Stimulated activated CD4-positive, alpha-beta T cell treated with anti-CD3 and anti-CD28 coated beads, Interleukin-1b, Interleukin-23, amount 100 ng/mL, for 1 hour (primary cell): ENCODE measurements at places on chromosomes 3 and 15.

DNA sequence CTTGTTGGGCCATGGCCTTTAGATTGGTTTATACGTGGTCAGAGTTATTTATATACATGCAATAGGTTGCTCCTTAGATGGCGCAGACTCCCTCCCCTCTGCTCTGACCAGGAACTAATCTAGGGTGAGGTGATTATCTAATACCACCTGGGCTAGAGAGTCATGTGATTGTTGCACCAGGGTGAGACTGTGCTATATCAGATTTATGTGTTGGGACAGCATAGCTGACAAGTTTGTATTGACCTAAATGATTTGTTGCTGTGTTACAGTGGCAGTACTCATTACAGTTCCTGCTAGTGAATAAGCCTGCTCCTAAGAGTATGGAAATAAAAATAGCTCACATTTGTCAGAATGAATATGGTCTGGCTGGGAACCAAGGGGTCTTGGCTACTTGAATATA is 7.2 kb upstream of the IQCF6 start:
- no peak for DNase-seq

DNA sequence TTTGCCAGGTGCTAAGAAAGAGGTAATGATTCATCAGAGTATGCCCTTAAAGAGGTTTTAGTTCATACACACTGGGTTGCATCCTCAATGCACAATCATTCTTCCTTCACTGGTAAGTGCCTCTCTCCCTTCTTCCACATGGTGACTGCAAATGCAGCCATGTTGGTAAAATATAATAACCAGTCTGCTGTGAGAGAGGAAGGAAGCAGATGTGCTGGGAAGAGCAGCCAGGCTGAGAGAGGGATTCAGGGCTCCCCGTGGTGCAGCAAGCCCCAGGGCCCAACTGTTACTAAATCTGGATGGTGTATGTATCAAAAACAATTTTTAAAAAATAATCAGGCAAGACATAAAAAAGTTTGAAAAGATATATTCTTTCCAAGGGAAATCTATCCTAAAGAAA is 498.1 kb downstream of the MAGI1 start:
- no peak for DNase-seq

DNA sequence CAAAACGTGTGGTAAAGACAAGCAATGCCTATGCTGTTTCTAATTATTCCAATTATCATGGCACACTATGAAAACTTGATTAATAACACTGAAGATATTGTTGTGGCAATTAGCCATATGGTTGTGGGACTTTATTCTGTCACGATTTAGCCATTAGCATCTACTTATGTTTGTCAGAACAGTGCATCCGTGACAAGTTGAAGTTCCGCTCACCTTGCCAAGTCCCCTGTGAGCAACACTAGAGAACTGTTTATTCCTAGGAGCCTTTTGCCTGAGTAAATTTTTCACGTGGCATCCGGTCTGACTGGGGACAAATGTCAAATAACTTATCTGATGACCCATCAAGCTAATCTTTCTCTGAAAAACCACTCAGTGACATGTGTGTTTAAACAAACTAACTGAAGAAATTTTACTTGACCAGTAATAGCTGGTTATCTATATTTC is 403.3 kb downstream of the TBC1D5 start:
- no peak for DNase-seq

DNA sequence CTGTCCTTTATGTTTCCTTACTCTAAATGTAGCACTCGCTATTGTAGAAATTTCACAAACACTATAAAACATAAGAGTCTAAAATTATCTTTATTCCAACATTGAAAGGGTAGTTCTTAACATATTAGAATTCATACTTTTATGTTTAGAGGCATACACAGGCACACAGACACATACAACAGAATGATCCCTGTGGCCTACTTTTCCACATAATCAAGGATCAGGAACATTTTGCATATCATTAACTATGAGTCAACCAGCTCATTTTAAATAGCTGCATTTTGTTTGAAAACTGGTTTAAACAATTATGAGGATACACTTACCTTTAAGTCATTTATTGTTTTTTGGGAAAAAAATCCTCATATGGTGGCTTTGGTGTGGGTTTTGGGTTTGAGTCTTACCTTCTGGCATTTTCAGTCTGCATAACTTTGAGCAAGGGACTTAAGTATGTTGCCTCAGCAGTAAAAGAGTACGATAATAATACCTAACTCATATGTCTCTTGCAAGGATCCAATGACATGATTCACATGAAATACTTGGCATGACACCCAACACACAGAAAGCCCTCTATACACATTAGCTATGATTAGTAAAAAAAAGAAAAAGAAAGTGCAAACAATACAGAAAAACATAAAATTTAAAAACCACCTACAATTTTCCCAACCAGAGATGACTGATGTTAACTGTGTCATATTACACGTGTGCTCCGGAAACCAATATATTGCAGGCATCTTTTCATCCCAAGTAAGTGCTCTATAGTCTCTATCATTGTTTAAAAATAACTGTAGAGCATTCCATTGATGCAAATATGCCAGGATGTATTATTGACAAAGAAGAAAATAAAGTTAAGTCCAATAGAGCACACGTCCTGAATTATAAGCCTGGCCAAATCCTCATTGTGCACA is 213.1 kb upstream of the ADAMTS9 start:
- DNase-seq, result no peak

DNA sequence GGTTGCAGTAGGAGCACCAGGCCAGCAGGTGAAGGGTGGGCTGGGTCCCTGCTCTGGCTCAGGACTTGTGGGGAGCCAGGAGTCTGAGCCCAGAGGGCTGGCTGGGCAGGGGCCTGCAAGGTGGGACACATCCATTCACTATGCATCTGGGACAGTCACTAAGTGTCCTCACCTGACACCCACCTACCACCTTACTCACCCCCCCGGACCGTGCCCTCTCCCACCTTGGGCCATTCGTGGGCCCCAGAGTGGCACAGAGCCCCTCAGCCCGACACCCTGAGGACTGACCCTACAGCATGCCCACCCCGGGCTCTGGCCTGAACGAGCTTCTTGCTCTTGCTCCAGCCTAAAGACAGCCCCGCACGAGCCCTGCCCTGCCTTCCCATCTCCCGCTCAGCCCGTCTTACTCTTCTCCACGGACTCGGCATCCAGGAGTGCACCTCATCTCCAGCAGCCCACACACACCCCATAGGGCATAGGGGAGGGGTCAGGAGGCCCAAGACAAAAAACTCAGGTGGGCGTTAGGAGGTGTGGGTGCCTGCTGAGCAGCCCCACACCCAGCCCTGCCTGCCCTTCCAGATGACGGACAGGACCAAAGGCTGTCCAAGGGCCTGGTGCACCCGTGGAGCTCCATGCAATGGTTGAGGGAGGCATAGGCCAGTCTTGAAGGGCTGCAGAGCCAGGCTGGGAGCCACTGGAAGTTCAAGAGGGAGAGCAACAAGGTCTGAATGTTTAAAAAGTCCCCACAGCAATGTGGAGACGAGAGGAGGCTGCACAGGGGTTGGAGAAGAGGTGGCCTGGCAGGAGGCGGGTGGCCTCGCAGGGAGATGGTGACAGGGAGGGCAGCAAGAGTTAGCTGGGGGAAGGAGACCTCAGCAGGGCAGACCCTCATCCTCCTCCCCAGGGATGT is 27.0 kb downstream of the PTH1R start:
- DNase-seq, result no peak
